ENCODE measurements at places on chromosomes 3 and 15. TPM values are rescaled to one million over a fixed set of nuclear protein-coding genes. Genes with fewer than 3 reads are reported as not detected.

TNFAIP8L3 gene
- total RNA-seq = 1.8 TPM

DNA sequence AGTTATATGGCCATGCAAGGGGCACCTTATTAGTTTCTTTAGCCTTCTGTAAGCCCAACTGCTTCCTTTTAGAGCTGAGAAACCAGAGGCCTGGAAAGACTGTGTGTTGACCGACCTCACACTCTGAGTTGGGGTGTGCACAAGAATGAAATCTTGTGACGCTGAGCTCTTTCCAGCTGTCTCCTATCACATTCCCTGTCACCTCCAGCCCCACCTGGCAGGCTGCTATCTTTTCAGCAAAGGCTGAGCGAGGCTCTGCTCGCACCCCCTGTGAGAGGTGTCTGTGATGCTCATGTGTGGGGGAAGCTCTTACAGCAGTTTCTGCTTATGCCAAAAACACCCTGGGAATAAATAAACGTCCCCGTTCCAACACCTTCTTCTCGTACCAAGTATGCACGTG is 27.0 kb upstream of the LPP start:
- no peak for DNase-seq

SLC9C1 gene
- not detected for total RNA-seq

- DNase-seq = no peak
These were observed 33.4 kb upstream of the RSL24D1 start for GRCh38 chr15:55230051-55230670.

CLDN16 gene
- total RNA-seq = 0.46 TPM

DNA sequence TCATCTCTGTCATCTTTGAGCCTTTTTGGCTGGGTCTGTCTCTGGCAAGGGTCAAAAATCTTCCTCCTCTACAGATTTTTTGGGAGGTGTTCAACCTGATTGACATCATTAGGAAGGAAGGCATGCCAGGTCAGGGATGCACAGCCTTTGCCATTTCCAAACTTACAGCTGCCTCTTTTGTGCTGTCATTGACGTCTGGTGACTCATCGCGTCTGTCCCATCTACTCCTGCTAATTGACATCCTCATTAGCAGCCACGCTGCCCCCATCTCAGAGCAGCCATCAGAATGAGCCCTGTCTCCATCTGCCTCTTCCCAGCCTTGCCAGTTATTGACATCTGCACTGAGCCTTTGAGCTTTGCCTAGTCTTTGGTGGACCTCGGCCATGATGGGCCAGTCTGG is 53.0 kb downstream of the PDIA5 start:
- no peak for DNase-seq

DNA sequence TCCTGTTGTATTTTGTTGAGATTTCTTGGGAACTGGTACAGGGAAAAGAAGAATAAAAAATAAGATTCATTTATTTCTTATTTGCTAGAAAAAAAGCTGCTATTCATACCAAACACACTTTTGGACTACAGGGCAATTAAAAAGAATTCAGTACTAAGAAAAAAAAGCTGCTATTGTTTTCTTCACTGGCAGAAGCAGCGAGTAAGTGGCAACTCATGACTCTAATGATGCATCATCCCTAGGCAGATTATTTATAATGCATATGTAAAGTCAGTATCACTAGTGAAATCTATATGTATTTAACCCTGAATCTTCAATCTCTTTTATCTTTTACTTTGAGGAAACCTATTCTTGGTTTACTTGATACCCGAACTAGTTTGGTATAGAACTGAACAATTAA is 15.2 kb downstream of the PFN2 start:
- no peak for DNase-seq

DNA sequence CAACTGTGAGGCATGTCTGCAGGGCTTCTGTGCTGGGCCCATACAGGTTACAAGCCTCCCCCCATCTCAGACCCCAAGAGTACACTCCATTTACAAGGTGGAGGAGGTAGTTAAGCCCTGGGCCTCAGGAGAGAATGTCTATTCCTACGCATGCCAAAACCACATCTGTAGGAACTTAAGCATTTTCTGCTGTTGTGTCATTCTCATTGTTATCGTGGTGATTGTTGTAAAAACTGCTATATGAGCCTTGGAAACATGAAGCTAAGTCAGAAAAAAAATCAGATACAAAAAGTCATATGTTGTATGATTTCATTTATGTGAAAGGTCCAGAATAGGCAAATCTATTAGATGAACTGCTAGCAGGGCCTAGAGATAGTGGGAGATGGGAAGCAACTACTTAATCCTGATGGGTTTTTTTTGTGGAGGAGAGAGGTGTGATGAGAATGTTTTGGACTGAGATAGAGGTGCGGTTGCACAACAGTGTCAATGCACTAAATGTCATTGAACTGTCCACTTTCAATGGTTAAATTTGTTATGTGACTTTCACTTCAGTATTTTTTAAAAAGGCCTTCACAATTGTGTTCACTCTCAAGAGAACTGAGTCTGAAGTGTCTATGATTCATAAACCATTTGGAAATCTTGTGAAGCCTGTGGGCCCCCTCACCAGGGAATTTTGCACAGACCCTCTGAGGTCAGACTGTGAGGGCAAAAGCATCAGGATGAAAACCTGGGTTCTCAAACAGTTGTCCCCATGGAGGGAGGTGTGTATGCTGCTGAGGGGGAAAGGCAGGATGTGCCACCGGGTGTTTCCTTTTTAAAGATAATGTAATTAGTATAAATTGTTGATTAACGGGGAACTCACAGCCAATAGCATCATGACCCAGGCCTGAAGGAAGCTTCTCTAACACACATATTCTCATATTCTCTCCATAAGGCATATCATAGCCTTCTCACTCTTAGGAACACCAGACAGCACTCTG is 3.2 kb downstream of the RTP3 start:
- DNase-seq = no peak

GRCh38 chr3:193819117-193820010 is 226.4 kb downstream of the OPA1 start:
- no peak for DNase-seq

CCDC39 gene
- total RNA-seq = not detected

- no peak for DNase-seq
These were observed 147.4 kb downstream of the CHST2 start for GRCh38 chr3:143266927-143267326.

GRM2 gene
- 0.22 TPM for total RNA-seq

MUC4 gene
- total RNA-seq = 0.38 TPM

- DNase-seq = no peak
These were observed 39.2 kb downstream of the STAG1 start for GRCh38 chr3:136712941-136713340.

GRCh38 chr15:59178151-59178695 is 28.4 kb upstream of the LDHAL6B start:
- DNase-seq = no peak

DNA sequence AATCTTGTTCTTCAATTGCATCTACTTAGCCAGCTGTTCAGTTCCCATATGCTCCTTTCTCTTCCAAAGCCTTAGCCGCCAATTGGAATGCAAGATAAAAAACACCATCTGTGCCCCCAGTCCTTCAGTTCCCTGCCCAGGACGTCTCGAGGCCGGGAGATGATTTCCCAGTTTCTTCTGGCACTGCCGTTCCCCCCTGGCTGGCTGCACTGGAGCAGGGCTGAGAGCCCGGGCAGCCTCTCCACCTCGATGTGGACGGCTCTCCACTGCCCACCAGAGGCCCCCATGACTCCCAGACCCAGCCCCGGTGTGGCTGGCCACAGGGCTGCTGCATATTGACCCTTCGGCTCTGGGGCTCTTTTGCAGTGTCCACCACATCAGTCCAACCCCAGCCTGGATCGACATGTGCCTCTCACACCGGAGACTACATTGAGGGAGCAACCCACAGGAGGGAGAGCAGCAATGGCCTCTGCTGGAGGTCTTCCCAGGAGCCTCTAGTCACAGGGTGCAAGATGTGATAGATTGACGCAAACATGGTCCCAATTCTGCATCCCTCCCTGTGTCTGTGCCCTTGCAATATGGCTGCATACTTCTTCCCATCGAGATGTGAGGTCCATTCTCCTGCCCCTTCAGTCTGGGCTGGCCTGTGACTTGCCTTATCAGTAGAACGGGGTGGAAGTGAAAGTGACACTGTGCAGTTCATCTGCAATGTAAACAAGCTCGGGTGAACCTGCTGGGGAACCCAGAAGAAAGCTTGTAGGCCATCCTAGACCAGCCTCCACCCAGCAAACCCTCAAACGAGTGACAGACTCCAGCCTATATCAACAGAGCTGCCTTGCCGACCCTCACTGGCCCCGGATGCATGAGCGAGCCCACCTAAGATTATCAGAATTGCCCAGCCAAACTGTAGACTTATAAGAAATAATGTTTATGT is 52.3 kb upstream of the PRR20G start:
- no peak for DNase-seq

GRCh38 chr3:194348354-194348753 is 2.8 kb downstream of the CPN2 start:
- DNase-seq = no peak

DNA sequence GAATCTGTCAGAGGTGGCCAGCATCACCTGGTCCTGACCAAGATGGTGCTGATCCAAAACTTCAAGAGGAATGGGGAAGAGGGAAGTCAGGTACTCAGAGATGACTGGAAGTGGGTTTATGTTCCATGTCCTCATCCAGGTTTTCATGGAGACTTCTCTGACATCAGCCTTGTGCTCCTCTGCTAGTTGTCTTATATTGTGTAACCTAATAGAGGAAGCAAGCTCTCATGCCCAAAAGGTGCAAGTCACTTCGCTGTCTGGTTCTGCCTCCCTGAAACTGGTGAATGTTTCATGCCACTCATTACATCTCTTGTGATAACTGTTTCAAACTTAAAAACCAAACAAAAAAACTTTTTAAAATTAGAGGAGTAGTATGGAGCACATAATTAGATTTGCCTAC is 127.2 kb upstream of the MANF start:
- no peak for DNase-seq
